Naive thymus-derived CD4-positive, alpha-beta T cell (primary cell): ENCODE measurements at places on chromosomes 6 and 20.

GRCh38 chr6:130778946-130779657 is 48.1 kb upstream of the SMLR1 start:
- peak; percentile 6 for DNase-seq

- DNase-seq: no peak
Measured at GRCh38 chr6:157825243-157825904, 2.3 kb downstream of the SNX9 start.

- DNase-seq: no peak
Measured at GRCh38 chr6:24827162-24827561, 28.4 kb upstream of the ARMH2 start.

DNA sequence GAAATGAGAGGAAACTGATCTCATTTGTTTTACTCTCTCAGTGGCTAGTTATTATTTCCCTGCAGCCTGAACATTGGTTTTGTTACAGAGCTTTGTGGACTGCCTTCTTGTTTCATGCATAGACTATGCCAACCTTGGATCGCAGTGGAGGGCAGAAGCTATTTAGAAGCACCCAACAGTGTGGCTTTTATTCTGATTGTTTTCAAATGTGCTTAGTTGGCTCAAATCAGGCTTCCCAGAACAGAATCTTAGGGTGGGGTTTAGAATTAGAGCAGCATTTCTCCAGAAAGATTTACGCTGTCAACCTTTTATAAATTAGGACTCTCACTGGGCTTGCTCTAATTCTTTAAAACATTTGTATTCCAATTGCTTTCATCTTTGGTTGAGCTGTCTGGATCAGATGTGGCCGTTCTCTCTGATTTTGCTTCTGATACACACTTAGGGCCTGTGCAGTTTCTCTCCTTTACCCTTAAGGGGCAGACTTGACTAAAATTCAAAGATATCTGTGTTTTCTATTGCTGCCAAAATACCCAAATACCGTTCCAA is 210.3 kb downstream of the BCKDHB start:
- no peak for DNase-seq

- DNase-seq: no peak
Measured at GRCh38 chr6:81865712-81866111, 113.2 kb upstream of the TENT5A start.

DNA sequence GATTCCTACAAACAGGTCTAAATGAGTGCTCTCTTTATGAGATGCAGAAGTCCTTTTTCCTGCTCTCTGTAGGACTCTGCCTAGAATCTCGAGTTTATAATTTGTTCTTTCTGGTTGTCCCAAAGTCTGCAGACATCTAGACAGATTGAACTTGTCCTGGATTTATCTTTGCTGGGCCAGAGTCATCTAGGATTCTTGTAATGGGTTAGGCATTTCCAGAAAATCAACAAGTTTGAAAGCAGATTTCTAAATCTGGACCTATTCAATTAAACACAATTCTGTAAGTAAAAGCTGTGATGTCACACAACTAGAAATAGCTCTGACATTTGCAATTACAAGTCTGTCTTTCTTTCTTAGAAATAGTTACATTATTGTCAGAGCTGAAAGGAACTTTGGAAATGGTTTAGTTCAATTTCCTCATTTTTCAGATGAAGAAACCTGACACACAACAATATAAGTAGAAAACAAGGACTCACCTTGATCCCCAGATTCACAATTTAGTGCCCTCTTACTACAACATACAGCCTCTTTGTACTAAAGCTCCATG is 4.2 kb upstream of the RSPO3 start:
- no peak for DNase-seq

DNA sequence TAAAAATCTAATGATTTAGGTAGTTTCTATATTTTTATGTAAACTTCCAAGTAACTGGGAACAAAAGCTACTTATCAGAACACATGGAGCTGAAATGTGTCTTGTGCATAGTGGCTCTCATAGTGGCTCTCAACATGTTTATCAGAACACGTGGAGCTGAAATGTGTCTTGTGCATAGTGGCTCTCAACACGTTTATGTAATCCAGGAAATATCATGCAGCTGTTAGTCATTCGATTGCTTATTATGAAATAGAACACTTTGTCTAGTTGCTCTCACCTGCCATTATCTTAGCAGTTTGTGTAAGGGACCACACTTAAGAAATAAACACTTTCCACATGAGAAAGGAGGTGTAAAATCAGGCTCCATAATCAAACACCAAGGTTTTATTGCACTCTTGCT is 119.2 kb upstream of the ASCC3 start:
- no peak for DNase-seq

GRCh38 chr6:36312854-36313648 is 23.6 kb downstream of the BNIP5 start:
- no peak for DNase-seq

DNA sequence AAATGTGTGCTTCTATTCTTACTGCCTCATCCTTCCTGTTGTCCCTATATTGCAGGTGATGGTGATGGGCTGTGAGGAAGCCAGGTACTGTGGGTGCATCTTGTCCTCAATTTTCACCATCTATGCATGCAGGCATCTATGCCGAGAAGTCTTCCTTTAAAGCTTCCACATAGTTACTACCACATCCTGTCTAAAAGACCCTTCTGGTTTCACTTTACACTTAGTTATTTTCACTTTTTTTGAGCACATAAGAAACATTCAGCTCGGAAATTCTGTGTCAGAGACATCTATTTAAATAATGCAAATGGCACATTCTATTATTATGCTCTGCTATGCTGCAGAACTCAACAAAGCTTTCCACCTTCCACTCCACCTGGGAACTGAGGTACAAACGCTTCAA is 28.2 kb upstream of the FABP7 start:
- no peak for DNase-seq

DNA sequence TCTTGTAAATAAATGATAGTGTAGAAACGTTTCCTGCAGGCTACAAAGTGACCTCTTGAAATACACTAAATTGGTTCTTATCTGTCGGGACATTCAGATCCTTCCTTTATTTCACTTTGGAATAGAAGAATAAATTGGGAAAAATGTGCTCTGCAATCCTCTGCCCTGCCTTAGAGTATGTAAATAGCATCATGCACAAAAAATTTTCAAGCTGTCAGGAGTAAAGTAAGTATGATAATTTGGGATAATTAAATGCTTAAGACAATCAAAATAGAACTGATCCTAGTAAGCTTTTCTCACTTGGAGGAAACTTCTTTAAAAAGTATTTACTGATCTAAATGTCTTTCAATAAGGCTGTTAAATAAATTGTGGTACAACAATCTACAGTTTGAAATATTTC is 3.1 kb upstream of the TPBG start:
- no peak for DNase-seq

GRCh38 chr6:148959008-148959407 is 212.2 kb downstream of the UST start:
- no peak for DNase-seq

DNA sequence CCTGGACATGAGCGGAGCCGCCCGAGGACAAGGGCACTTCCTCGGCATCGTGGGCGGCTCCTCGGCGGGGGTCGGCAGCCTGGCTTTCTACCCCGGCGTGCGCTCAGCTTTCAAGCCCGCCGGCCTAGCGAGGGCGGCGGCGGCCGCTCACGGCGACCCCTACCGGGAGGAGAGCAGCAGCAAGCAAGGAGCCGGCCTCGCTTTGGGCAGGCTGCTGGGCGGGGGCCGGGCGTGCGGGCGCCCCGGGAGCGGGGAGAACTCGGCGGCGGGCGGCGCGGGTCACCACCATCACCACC is 6.7 kb downstream of the PRDM13 start:
- DNase-seq: peak; percentile 43

DNA sequence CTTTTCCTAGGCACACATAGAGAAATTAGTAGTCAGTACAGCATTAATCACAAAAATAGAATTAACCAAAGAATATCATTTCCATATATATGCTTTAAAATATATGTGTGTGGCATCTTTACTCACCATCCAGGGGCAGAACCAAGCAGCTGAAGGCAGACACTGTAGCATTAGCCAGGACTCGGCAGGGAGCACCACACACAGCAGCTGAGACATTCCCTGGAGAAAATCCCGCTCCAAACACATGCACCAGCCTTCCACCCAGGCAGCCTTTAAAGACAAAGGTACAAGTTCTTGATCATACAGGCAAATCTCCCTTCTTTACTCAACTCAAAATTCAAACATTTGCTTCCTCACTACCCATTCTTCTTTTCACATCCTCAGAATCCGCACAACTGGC is 64.7 kb downstream of the PKHD1 start:
- DNase-seq: no peak

- no peak for DNase-seq
Measured at GRCh38 chr6:135358985-135359384, 138.6 kb downstream of the AHI1 start.

- DNase-seq: no peak
Measured at GRCh38 chr6:143961886-143962878, 45.9 kb downstream of the PLAGL1 start.

DNA sequence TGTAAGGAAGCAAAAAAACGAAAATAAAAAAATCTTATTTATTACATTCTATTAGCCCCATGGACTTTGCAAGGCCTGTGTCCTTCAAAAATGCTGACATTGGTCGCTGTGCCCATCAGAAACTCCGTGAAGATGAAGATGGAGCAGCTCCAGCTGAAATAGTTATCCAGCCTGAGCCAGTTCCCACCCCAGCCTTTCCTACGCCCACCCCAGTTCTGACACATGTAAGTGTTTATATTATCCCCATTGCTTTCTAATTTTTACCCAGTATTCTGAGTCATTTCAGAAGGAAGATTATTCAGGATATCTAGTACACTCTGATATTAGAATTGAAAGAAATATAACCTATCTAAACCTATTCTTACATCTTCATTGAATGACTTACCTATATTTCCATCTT is 217.7 kb downstream of the ARHGAP18 start:
- no peak for DNase-seq

- DNase-seq: no peak
Measured at GRCh38 chr6:83873869-83874268, 14.4 kb downstream of the CYB5R4 start.

DNA sequence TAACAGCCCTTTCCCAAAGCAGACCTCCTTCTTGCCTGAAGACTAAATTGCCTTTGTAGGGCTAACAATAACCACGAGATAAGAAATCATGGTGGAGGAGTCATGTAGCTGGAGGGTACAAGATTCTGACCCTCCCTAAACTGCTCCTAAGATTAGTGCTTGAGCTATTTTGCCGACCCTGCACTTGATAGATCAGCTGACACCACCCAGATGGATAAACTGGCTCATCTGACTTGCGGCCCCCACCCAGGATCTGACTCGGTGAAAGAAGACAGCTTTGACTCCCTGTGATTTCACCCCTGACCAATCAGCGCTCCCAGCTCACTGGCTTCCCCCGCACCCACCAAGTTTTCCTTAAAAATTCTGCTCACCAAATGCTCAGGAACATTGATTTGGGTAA is 57.6 kb upstream of the UNC93A start:
- DNase-seq: no peak

GRCh38 chr6:2181567-2181966 is 63.8 kb downstream of the GMDS start:
- no peak for DNase-seq

GRCh38 chr6:2952557-2953095 is 18.7 kb downstream of the SERPINB6 start:
- no peak for DNase-seq

- DNase-seq: no peak
Measured at GRCh38 chr6:149897015-149897697, 757 bp downstream of the RAET1E start.

- no peak for DNase-seq
Measured at GRCh38 chr6:39213195-39213920, 15.9 kb downstream of the KCNK5 start.

DNA sequence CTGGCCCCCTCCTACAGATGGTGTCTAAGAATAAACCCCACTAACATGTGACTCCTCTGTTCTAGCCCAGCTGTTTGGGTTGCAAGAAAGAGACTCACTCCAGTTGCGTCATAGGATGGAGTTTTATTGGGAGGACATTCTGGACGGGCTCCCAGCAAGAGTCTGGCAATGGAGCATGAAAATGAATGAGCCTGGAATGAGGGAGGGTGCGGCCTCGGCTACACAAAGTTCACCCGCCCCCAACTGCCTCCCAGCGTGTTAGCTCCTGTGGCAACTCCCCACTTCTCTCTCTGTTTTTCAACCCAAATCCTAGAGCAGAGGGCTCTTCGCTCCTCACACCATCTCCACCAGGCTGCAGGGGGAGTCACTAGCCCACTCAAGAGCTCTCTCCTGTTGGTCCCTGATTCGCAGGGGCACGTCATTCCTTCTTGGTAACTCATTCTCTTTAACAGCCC is 5.1 kb upstream of the ADAM33 start:
- no peak for DNase-seq

DNA sequence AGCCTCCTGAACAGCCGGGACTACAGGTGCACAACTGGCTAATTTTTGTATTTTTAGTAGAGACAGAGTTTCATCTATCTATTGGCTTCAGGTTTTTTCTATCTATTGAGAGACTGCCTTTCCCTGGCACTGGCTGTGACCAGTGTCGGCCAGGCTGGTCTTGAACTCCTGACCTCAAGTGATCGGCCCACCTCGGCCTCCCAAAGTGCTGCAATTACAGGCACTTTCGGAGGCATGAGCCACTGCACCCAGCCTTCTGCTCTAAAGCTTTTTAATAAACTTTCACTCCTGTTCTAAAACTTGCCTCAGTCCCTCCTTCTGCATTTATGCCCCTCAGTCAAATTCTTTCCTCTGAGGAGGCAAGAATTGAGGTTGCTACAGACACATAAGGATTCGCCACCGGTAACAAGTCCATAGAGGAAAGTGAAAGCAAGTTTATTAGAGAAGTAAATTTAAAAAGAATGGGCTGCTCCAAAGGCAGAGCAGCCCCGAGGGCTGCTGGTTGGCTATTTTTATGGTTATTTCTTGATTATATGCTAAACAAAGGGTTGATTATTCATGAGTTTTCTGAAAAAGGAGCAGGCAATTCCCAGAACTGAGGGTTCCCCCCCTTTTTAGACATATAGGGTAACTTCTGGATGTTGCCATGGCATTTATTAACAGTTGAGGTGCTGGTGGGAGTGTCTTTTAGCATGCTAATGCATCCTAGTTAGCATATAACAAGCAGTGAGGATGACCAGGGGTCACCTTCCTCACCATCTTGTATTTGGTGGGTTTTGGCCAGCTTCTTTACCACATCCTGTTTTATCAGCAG is 44.8 kb upstream of the RNGTT start:
- DNase-seq: no peak

- DNase-seq: no peak
Measured at GRCh38 chr20:1124421-1124820, 6.0 kb downstream of the PSMF1 start.

GRCh38 chr6:3664625-3665041 is 86.9 kb downstream of the PXDC1 start:
- DNase-seq: no peak

GRCh38 chr6:129491436-129491835 is 218.5 kb downstream of the ARHGAP18 start:
- DNase-seq: no peak

DNA sequence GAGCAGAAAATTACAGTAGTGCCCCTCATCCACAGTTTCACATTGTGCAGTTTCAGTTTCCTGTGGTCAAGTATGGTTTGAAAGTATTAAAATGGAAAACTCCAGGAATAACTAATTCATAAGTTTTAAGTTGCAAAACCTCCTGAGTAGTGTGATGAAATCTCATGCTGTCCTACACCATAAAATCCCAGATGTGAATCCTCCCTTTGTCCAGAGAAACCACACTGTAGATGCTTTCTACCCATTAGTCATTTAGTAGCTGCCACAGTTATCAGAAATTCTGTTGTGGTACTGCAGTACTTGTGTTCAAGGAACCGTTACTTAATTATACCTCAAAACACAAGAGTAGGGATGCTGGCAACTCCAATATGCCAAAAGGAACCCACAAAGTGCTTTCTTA is 74.7 kb downstream of the PTCHD4 start:
- no peak for DNase-seq
